ENCODE measurements at places on chromosomes 1 and 21. TPM values are rescaled to one million over a fixed set of nuclear protein-coding genes. Genes with fewer than 3 reads are reported as not detected.
A peak's percentile ranks its signal among the peaks of the same experiment; 100 is the strongest.

DNA sequence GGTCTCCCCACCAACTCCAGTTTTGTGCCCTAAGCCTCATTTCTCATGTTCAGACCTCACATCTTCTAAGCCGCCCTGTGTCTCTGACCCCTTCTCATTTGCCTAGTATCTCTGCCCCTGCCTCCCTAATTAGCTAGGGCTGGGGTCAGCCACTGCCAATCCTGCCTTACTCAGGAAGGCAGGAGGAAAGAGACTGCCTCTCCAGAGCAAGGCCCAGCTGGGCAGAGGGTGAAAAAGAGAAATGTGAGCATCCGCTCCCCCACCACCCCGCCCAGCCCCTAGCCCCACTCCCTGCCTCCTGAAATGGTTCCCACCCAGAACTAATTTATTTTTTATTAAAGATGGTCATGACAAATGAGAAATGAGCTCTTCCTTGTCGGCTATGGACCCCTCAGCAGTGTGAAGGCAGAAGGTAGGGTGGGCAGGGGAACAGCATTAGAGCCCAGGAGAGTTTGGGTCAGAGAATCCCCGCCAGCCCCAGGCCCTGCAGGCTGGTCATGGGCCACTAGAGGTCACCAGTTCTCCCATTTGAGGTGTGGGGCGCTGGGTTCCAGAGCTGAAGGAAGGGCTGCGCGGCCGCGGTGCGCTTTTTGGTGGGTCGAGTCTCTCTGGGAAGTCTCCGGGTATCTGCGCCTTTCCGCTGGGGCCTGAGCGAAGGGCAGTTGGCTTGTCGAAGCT is 11.5 kb downstream of the ADAMTSL4 start:
- peak overlapping the region; percentile 96 for H3K4me3 ChIP-seq
- peak overlapping the region; percentile 100 for H3K27ac ChIP-seq
- no peaks in the 10 kb centered on the region for H3K36me3 ChIP-seq
- peaks cover 38% of the 10 kb centered on the region for H3K4me1 ChIP-seq
- DNase-seq: peak; percentile 93
- H3K27me3 ChIP-seq: no peaks in the 10 kb centered on the region

GNAT2 gene
- total RNA-seq: not detected

DNA sequence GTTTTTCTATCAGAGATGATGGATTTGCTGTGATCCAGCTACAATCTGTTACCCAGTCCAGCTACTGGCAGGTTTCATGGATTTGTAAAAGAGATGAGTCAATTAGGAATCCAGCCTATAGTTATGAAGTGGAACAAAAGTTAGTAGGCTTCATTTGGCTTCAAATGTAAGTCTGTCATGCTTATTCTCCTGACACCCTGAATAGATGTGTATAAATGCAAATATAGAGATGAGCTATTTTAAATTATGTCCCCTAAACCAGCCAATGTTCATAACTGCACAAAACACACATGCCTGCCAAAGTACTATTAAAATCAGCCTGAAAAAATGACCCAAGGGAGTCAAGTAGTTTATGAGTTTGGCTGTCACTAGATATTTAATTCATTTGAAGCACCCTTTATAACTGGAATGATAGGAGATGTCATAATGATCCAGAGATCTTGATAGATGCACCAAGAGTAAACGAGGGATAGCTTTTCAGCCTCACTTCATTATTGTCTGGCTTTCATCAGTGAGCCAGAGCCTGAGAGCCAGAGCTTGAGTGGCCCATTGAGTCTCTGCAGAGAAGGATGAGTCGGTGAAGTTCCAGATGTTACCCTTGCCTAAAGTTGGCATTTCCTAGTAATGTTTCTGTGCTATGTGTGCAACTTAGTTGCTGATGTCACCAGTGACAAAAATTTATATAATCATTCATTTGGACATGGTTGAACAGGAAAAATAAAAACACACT is 11.8 kb upstream of the NTMT2 start:
- no peak overlapping the region for H3K27ac ChIP-seq
- peak overlapping the region; percentile 6 for H3K4me3 ChIP-seq
- peaks cover 25% of the 10 kb centered on the region for H3K4me1 ChIP-seq
- no peaks in the 10 kb centered on the region for H3K27me3 ChIP-seq
- H3K36me3 ChIP-seq: no peaks in the 10 kb centered on the region

DNA sequence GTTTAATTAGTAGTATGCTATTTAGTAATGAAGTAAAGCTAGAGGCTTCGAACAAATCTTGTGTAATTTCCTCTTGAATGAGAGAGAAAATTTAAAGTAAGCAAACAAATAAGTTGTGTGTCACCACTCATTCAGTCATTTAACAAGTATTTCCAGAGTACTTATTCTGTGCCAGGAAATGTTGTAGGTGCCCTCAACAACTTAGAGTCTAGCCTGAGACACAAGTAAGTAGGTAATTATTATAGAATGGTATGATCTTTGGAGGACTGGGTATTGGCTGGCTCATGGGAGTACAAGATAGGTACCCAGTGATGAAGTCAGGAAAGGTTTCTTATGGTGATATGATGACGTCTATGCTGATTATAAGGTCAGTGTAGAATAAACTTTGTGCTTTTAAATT is 17.4 kb upstream of the METTL18 start:
- DNase-seq: no peak
- H3K36me3 ChIP-seq: peaks cover 22% of the 10 kb centered on the region

DNA sequence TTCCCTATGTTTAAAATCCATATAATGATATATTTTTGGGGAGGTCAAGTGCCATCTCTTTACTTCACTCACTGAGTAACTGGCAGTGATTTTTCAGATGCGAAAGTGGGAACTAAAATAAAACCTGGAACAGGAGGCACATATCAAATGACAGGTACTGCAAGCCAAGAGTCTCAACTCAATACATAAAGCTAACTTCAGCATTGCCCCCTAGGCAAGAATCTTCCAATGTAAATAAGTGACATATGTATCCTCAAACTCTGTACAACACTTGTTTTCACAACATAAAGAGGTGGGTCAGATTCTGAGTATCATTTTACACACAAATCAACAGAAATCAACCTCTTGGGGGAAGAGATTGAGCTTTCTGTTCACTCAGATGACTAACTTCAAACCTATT is 18.1 kb downstream of the DCAF8 start:
- peaks cover 22% of the 10 kb centered on the region for H3K4me1 ChIP-seq
- H3K4me3 ChIP-seq: no peak overlapping the region
- H3K36me3 ChIP-seq: peaks cover 10% of the 10 kb centered on the region
- no peak overlapping the region for H3K27ac ChIP-seq

GRCh38 chr1:84353695-84354094 is 44.6 kb upstream of the DNASE2B start:
- H3K27me3 ChIP-seq: no peaks in the 10 kb centered on the region
- no peaks in the 10 kb centered on the region for H3K36me3 ChIP-seq
- peaks cover 18% of the 10 kb centered on the region for H3K4me1 ChIP-seq
- no peak for DNase-seq
- H3K27ac ChIP-seq: no peak overlapping the region

GBP5 gene
- 0.56 TPM for total RNA-seq

ST6GALNAC3 gene
- 24.7 TPM for total RNA-seq

HMCN1 gene
- 13.2 TPM for total RNA-seq

SLC16A4 gene
- total RNA-seq: 2.0 TPM

RHCE gene
- 0.88 TPM for total RNA-seq

GRCh38 chr1:38746941-38747600 is 112.5 kb downstream of the RRAGC start:
- no peak for DNase-seq
- peaks cover 31% of the 10 kb centered on the region for H3K27me3 ChIP-seq
- peaks cover 7% of the 10 kb centered on the region for H3K4me1 ChIP-seq
- no peaks in the 10 kb centered on the region for H3K36me3 ChIP-seq
- no peak overlapping the region for H3K27ac ChIP-seq

- no peak overlapping the region for H3K27ac ChIP-seq
- H3K4me1 ChIP-seq: peaks cover 4% of the 10 kb centered on the region
- H3K27me3 ChIP-seq: no peaks in the 10 kb centered on the region
These were observed 6.3 kb upstream of the ATP1B1 start for GRCh38 chr1:169100208-169100607.

DNA sequence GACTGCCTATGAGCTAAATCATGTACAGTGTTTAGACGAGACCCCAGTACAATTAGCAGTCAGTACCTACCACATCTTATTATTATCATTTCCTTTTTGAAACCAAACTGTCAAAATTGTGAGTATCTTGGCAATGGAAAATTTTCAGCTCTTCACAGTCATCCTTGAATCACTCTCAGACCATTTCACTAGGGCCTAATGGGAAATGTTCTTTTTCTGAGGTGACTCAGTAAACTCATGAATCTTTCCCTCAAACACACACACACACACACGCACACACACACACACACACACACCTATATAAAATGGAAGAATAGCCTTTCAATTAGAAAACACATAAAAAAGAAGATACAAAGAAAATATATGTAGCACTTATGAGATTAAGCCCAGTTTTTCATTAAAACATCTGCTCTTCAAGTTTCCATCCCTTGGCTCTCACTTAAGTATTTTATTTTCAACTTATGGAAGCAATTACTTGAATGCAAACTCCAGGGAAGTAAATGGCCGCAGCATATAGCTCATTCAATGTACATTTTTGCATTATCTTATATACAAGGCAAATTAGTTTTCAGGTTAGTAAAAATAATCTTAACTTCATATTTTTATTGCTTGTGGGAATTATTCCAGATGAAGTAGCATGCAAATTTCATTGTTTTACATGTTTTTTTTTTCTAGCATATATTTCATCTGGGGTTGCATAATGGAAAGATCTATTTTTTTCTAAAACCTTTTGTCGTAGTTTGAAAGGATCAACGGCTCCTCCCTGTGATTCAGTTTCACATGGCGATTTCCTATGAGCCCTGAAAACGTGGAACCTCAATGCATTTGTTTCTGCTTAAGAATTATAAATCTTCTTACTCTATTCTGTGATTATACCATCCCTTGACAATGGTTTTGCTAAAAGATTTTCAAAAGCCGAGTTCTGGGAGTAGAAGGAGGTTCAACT is 46.3 kb upstream of the TMPRSS15 start:
- no peaks in the 10 kb centered on the region for H3K4me1 ChIP-seq
- no peaks in the 10 kb centered on the region for H3K27me3 ChIP-seq
- H3K27ac ChIP-seq: no peak overlapping the region
- H3K36me3 ChIP-seq: no peaks in the 10 kb centered on the region

- no peak for DNase-seq
- peaks cover 26% of the 10 kb centered on the region for H3K36me3 ChIP-seq
- H3K27ac ChIP-seq: no peak overlapping the region
- no peaks in the 10 kb centered on the region for H3K4me1 ChIP-seq
- H3K4me3 ChIP-seq: no peak overlapping the region
- no peaks in the 10 kb centered on the region for H3K27me3 ChIP-seq
These were observed 48.7 kb upstream of the TEKT2 start for GRCh38 chr1:36035154-36035553.

DNA sequence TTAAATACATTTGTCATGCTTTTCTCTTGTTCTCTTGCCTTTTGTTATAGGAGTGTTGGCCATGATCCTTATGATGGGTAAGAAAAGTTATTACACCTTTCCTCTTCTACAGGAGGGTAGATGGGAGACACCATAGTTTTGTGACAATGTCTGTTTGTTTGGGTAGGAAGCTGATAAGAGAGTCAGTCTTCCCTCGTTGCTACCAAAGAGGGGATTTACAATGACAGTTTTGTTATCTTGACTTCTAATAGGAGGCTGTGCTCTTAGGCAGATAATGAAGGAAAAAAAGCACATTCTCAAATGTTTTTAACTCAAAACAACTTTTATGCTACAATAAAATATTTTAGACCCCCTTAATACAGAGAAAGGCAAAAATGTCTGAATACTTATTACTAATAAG is 48.0 kb upstream of the WLS start:
- H3K4me3 ChIP-seq: no peak overlapping the region
- no peak for DNase-seq
- no peaks in the 10 kb centered on the region for H3K27me3 ChIP-seq
- no peaks in the 10 kb centered on the region for H3K36me3 ChIP-seq
- no peaks in the 10 kb centered on the region for H3K4me1 ChIP-seq

USH2A gene
- 0.22 TPM for total RNA-seq

GRCh38 chr1:1275836-1276235 is 2.2 kb upstream of the UBE2J2 start:
- DNase-seq: no peak
- H3K4me1 ChIP-seq: peaks cover 14% of the 10 kb centered on the region
- H3K36me3 ChIP-seq: no peaks in the 10 kb centered on the region
- peak overlapping the region; percentile 7 for H3K27ac ChIP-seq
- H3K4me3 ChIP-seq: peak overlapping the region; percentile 67

IL20 gene
- not detected for total RNA-seq
